Upper lobe of right lung (tissue), 1 donor: ENCODE measurements at places on chromosomes 1 and 21. TPM values are rescaled to one million over a fixed set of nuclear protein-coding genes. Genes with fewer than 3 reads are reported as not detected.

EPHX1 gene
- total RNA-seq, result 245 TPM

CD247 gene
- 8.9 TPM for total RNA-seq

CHIA gene
- total RNA-seq, result 6.3 TPM

TENT5C gene
- 13.7 TPM for total RNA-seq

TNFRSF9 gene
- total RNA-seq, result 0.49 TPM

CA6 gene
- not detected for total RNA-seq

RNU1-1 gene
- 6,622 TPM for total RNA-seq

F13B gene
- total RNA-seq, result not detected

DNA sequence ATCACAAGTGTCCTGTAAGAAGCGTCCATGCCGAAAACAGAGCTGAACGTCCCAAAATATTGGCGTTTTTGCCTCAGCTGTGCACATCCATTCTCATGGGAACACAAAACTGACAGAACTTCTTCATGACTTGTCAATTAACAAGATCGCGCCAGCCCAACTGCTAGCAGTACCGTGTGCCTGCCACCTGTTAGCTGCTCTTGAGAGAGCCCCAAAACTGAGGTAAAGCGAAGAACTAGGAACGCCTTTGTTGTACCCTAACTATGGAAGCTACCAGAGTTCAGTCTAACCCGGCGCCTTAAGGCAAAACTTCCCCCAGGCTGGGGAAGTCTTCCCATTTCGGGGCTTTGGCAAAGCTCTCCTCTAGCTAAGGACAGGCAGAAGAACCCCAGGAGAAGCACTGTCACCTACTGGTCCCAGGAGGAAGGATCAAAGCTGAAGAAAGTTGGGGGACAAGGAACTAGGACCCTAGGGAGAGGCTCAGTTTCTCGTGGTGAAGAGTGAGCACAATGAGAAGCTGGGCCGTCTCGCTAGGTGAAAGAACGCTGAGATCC, 719 bp downstream of the EYA3 start:
- H3K27ac ChIP-seq, result peak overlapping the region; percentile 91
- H3K4me1 ChIP-seq, result peaks cover 29% of the 10 kb centered on the region
- H3K36me3 ChIP-seq, result no peaks in the 10 kb centered on the region
- peak overlapping the region; percentile 82 for H3K4me3 ChIP-seq
- H3K27me3 ChIP-seq, result no peaks in the 10 kb centered on the region

- H3K4me3 ChIP-seq, result no peak overlapping the region
- H3K27me3 ChIP-seq, result no peaks in the 10 kb centered on the region
- H3K4me1 ChIP-seq, result no peaks in the 10 kb centered on the region
- no peak for DNase-seq
- no peak overlapping the region for H3K27ac ChIP-seq
Observed at GRCh38 chr1:194289569-194290266, 1103.3 kb upstream of the B3GALT2 start.

- peaks cover 22% of the 10 kb centered on the region for H3K36me3 ChIP-seq
- no peaks in the 10 kb centered on the region for H3K27me3 ChIP-seq
Observed at GRCh38 chr1:11157394-11157793, 31.8 kb upstream of the ANGPTL7 start.

- H3K4me1 ChIP-seq, result no peaks in the 10 kb centered on the region
- no peaks in the 10 kb centered on the region for H3K36me3 ChIP-seq
- H3K4me3 ChIP-seq, result no peak overlapping the region
- no peak overlapping the region for H3K27ac ChIP-seq
- no peak for DNase-seq
Observed at GRCh38 chr1:226351709-226352108, 42.7 kb upstream of the LIN9 start.

GRCh38 chr1:223363057-223363855, 720 bp downstream of the SUSD4 start:
- H3K4me1 ChIP-seq, result peaks cover 18% of the 10 kb centered on the region
- H3K36me3 ChIP-seq, result no peaks in the 10 kb centered on the region
- peaks cover 35% of the 10 kb centered on the region for H3K27me3 ChIP-seq
- H3K27ac ChIP-seq, result no peak overlapping the region
- H3K4me3 ChIP-seq, result peak overlapping the region; percentile 48

GRCh38 chr21:37455504-37455911, 88.9 kb downstream of the DYRK1A start:
- H3K27me3 ChIP-seq, result no peaks in the 10 kb centered on the region
- DNase-seq, result no peak
- no peak overlapping the region for H3K4me3 ChIP-seq
- H3K27ac ChIP-seq, result no peak overlapping the region
- peaks cover 57% of the 10 kb centered on the region for H3K4me1 ChIP-seq

DNA sequence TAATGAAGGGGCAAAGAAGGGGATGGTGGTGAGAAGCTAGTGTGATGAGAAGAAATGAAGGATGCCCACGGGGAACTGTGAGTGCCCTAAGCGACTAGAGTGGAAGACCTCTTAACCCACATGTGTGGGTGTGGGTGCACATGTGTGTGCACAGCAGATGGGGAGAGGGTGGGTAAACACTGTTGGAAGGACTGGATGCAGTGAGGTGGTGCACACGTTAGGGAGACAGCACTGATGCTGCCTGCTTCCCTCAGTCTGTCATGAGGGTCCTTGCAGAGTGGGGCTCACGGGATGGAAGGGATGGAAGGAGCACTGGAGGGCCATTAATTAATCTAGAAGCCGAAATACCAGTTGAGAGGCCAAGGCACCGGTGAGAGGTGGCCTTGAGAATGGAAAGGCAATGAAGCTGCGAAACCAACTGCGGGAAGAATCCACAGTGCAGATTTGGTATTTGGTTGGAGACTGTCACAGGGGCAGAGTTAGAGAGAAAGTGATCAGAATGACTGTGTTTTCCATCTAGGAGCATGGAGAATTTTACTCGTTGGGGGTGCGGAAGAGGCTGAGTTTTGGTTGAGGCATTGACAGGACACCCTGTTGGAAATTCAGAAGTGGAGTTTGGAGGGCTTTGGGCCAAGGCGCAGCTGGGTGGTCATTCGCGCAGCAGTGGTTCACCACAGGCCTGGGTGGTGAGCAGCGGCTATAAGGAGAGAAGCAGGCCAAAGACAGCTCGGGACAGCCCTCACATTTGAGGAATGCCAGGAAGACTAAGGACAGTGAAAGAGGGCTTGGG, 15.8 kb downstream of the RCSD1 start:
- no peak overlapping the region for H3K4me3 ChIP-seq
- peaks cover 30% of the 10 kb centered on the region for H3K4me1 ChIP-seq
- H3K27me3 ChIP-seq, result no peaks in the 10 kb centered on the region

GRCh38 chr1:61158591-61158990, 76.2 kb downstream of the NFIA start:
- peak overlapping the region; percentile 2 for H3K27ac ChIP-seq
- H3K27me3 ChIP-seq, result no peaks in the 10 kb centered on the region
- peaks cover 23% of the 10 kb centered on the region for H3K4me1 ChIP-seq
- DNase-seq, result no peak
- H3K4me3 ChIP-seq, result no peak overlapping the region

GRCh38 chr1:41679531-41679930, 195.0 kb upstream of the EDN2 start:
- no peak overlapping the region for H3K4me3 ChIP-seq
- no peaks in the 10 kb centered on the region for H3K27me3 ChIP-seq
- no peak overlapping the region for H3K27ac ChIP-seq
- peaks cover 26% of the 10 kb centered on the region for H3K4me1 ChIP-seq
- no peaks in the 10 kb centered on the region for H3K36me3 ChIP-seq

DNA sequence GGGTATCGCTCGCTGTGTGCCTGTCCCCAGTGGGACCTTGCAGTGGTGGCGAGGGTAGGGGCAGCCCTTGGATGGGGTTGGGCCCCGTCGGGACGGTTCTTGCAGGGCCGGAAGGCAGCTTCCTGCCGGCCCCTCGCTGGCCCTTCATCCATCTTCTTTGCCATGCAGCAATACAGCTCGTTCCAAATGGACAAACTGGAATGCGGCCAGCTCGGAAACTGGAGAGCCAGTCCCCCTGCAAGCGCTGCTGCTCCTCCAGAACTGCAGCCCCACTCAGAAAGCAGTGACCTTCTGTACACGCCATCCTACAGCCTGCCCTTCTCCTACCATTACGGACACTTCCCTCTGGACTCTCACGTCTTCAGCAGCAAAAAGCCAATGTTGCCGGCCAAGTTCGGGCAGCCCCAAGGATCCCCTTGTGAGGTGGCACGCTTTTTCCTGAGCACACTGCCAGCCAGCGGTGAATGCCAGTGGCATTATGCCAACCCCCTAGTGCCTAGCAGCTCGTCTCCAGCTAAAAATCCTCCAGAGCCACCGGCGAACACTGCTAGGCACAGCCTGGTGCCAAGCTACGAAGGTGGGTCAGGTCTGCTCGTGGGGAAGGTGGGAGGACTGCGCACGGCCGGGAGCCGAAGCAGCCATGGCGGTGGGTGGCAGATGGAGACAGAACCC, 45.8 kb downstream of the SIM2 start:
- no peak overlapping the region for H3K4me3 ChIP-seq
- no peaks in the 10 kb centered on the region for H3K36me3 ChIP-seq
- H3K4me1 ChIP-seq, result peaks cover 9% of the 10 kb centered on the region
- peaks cover 40% of the 10 kb centered on the region for H3K27me3 ChIP-seq

- H3K36me3 ChIP-seq, result no peaks in the 10 kb centered on the region
- no peak overlapping the region for H3K4me3 ChIP-seq
Observed at GRCh38 chr1:83910461-83910860, 88.5 kb downstream of the TTLL7 start.

GRCh38 chr1:117076648-117077047, 16.5 kb downstream of the TTF2 start:
- H3K36me3 ChIP-seq, result peaks cover 59% of the 10 kb centered on the region
- no peaks in the 10 kb centered on the region for H3K27me3 ChIP-seq
- DNase-seq, result no peak
- H3K4me3 ChIP-seq, result no peak overlapping the region
- no peaks in the 10 kb centered on the region for H3K4me1 ChIP-seq

DNA sequence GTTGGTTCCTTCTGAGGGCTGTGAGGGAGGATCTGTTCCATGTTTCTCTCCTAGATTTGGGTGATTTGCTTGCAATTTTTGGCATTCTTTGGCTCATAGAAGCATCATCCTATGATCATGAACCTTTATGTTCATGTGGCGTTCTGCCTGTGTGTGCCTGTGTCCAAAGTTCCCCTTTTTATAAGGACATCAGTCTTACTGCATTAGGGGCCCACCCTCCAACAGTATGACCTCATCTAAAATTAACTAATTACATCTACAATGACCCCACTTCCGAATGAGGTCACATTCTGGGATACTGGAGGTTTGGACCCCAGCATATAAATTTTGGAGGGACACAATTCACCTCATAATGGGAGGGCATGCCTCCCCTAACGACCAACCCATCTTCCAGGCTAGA, 12.8 kb upstream of the CAMK1G start:
- no peak overlapping the region for H3K27ac ChIP-seq
- no peaks in the 10 kb centered on the region for H3K4me1 ChIP-seq
- no peak overlapping the region for H3K4me3 ChIP-seq
- no peaks in the 10 kb centered on the region for H3K36me3 ChIP-seq
- peaks cover 5% of the 10 kb centered on the region for H3K27me3 ChIP-seq

DNA sequence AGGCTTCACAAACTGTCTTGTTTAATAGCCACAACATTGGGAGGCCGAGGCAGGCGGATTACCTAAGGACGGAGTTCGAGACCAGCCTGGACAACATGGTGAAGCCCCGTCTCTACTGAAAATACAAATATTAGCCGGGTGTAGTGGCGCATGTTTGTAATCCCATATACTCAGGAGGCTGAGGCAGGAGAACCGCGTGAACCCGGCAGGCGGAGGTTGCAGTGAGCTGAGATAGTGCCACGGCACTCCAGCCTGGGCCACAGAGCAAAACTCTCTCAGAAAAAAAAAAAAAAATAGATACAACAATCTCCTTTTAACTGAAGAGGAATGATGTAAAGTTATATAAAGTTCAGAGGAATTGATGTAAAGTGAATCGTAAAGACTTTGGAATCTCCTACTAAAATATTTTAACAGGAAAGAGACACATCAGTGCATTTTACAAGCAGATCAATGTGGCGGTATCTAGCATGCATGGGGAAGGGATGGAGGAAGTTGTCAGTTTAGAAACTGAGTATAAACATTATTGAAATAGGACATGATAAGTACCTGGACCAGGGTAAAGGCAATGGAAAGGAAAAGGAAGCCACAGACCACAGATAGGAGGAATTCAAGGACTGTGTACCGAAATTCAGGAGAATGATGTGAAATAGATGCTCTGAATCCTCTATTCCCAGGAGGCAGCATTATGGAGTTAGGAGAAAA, 41.5 kb downstream of the PTPRC start:
- DNase-seq, result no peak
- H3K4me1 ChIP-seq, result peaks cover 33% of the 10 kb centered on the region
- H3K27ac ChIP-seq, result peak overlapping the region; percentile 71
- no peaks in the 10 kb centered on the region for H3K36me3 ChIP-seq

GRCh38 chr1:30747033-30748008, 10.3 kb downstream of the LAPTM5 start:
- H3K4me3 ChIP-seq, result no peak overlapping the region
- H3K27ac ChIP-seq, result peak overlapping the region; percentile 6
- no peaks in the 10 kb centered on the region for H3K36me3 ChIP-seq
- H3K27me3 ChIP-seq, result no peaks in the 10 kb centered on the region

- H3K36me3 ChIP-seq, result no peaks in the 10 kb centered on the region
- H3K4me3 ChIP-seq, result no peak overlapping the region
- H3K27ac ChIP-seq, result no peak overlapping the region
- no peak for DNase-seq
- no peaks in the 10 kb centered on the region for H3K4me1 ChIP-seq
Observed at GRCh38 chr1:52595061-52595460, 7.1 kb upstream of the GPX7 start.

DNA sequence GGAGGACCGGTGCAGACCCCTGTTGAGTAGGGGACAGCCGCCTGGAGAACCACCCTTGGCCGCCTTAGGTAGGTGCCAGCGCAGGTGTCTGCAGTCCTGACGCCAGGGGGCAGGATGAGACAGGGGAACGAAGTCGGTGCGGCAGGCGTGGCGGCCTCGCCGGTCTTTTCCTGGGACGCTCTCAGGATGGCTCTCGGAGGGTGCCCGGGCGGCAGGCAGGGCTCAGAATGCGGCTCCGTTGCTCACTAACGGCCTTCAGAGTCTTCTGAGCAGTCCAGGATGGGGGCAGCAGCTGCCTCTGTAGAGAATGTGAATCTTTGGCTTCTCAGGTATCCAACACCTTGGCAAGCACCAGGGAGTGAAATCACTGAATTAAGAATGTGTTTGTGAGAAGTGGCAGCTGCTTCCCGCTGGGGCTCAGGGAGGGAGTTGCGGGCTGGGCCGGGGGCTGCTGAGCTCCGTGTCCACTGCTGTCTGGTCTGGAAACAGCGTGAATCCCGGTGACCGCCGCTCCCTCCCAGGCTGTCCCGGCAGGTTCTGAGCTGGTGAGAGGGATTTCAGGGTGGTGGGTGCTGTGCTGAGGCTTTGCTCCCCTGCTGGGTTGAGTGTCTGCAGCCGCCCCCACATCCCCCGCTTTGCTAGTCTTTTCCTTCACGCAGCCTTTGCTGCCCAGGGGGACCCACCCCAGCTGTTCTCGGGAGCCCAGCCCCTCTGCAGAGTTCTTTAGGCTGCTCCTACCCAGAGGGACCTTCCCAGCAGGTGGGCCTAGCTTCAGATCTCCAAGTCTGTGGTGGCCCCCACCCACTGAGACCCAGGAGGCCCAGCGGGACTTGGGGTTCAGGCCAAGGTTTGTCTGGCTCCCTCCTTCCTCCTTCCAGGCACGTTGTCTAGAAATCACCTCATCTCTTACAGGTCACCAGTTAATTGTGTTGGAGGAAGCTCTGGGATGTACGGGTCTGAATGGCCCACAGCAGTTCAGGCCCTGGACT, 11.1 kb upstream of the C1orf174 start:
- H3K4me1 ChIP-seq, result peaks cover 4% of the 10 kb centered on the region
- no peak overlapping the region for H3K4me3 ChIP-seq
- H3K27me3 ChIP-seq, result peaks cover 24% of the 10 kb centered on the region
- H3K36me3 ChIP-seq, result no peaks in the 10 kb centered on the region

- peaks cover 22% of the 10 kb centered on the region for H3K27me3 ChIP-seq
- H3K36me3 ChIP-seq, result no peaks in the 10 kb centered on the region
- H3K4me1 ChIP-seq, result no peaks in the 10 kb centered on the region
- DNase-seq, result no peak
Observed at GRCh38 chr1:52636721-52637695, 4.0 kb downstream of the SHISAL2A start.

GRCh38 chr1:177567393-177567792, 396.6 kb downstream of the BRINP2 start:
- H3K27me3 ChIP-seq, result no peaks in the 10 kb centered on the region
- no peak overlapping the region for H3K27ac ChIP-seq
- no peak overlapping the region for H3K4me3 ChIP-seq
- no peaks in the 10 kb centered on the region for H3K36me3 ChIP-seq
- H3K4me1 ChIP-seq, result no peaks in the 10 kb centered on the region
